ENCODE measurements at places on chromosomes 7 and 10.

- DNase-seq: peak; percentile 46
These were observed 103.2 kb downstream of the NRBF2 start for GRCh38 chr10:63236113-63236935.

DNA sequence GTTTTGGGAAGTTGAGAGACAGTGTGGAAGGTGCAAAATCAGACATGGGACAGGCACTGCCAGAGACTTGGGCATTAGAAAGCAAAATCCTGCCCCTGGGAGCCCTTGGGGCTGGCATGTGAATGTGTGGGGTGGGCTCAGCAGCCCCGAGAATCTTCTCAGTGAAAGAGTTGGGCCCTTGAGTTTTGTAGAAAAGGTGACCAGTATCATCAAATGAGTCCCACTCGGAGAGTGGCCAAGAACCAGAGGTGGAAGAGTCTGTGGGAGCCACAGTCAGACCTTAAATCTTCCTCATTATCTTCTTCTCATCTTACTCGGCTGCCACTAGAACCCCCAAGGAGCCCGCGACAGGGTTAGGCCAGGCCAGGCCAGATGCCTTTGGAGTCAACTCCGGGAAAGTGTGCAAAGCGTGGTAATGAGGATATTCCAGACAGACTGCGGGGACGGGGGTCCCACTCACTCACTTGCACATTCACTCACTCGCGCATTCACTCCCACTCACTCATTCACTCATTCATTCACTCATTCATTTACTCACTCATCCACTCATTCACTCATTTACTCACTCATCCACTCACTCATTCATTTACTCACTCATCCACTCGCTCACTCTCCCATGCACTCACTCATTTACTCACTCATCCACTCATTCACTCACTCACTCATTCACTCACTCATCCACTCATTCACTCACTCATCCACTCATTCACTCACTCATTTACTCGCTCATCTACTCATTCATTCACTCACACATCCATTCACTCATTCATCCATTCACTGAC, 74.9 kb downstream of the CARD11 start:
- no peak for DNase-seq

- no peak for DNase-seq
These were observed 21.0 kb downstream of the GRB10 start for GRCh38 chr7:50761713-50762112.

GRCh38 chr10:92538231-92538958, 35.5 kb downstream of the IDE start:
- DNase-seq: no peak

DNA sequence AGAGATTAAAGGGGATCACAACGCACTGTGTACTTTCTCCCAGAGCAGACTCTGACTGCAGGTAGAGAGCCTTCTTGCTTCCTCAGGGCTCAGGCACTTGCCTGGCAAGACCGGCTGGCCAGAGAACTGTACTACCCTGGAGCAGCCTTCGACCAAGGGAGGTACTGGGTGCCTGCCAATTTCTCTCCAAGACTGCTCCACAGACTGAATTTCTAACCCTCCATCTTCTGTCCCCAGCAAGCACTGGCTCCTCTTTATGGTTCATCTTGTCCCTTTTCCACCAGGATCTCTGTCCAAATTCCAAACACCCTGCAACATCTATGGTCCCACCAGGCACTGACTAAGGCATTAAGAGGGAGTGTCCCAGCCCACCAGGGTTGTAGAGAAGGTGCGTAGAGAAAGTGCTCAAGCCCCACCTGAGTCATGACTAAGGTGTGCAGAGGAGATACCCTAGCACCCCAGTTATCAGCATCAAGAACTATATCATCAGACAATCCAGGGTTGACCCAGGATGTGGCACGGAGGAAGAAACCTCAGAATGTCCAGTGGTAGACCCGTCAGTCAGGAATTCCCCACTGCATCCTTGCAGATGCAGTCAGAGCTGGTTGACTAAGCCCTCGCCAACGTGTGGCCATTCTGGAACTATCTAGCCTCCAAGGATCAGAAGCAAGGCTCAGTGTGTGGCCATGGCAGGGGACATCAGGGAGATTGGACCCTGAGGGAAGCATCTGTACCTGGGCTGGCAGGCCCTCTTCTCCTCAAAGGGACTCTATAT, 60.9 kb upstream of the CAMK2B start:
- no peak for DNase-seq

DNA sequence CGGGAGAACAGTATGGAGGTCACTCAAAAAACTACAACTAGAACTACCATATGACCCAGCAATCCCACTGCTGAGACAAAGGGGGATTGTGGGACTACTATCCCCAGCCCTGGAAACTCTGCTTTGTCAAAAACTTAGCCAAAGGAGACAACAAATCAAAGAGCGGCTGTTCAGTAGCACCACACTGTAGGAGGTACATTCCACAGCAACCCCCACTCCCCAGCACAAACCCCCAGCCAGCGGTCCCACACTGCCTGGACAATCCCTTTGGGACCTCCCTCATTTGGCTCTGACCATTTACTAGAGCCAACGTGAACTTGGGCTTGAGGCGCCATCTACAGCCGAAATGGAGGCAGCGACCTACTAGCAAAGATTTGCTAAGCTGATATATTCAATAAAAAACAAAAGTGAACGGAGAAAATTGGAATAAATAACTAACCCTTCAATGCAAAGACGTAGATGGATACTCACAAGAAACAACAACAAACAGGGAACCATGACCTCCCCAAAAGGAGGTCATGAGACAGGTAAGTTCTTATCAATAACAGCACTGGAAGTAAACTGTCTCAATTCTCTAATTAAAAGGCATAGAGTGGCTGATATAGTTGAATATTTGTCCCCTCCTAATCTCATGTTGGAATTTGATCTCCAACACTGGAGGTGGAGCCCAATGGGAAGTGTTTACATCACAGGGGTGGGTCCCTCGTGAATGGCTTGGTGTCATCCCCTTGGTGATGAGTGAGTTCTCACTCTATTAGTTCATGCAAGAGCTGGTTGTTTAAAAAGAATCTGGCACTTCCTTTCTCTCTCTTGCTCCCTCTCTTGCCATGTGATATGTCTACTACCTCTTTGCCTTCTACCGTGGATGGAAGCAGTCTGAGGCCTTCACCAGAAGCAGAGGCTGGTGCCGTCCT, 119.0 kb upstream of the KCNMA1 start:
- peak; percentile 43 for DNase-seq

DNA sequence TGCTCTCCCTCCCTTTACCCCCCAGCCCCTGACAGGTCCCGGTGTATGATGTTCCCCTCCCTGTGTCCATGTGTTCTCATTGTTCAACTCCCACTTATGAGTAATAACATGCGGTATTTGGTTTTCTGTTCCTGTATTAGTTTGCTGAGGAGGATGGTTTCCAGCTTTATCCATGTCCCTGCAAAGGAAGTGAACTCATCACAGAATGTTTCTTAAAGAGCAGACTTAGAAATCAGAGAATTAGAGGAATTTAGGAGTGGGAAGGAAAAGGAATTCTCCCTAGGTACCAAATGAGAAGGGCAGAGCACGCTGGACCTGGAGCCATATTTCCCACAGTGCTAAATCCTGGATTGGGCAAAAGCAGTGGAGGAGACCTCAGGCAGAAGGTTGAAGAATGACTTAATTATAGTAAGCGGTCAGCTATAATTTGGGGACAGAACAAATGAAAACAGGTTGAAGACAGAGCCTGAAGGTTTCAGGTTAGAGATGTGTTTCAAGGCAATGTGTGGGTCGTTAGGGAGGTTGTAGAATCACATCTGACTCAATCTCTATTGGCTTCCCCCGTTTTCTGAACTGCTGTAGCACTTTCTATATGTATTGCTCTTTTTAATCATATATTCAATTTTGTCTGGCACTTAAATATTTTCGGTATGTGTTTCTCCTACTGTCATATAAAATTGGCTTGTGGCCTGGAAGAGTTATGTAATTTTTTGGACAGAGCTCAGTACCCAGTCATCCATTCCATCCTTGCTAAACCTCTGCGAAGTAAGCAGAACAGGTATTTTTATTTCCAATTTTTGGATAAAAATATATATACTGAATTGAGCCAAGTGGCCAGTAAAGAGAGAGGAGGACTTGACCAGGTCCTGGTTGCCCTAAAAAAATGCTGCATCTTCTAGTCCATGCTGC, 210.5 kb upstream of the KLF6 start:
- no peak for DNase-seq

GRCh38 chr7:125089171-125089570, 159.5 kb upstream of the POT1 start:
- no peak for DNase-seq
